ENCODE measurements at places on chromosomes 13 and 19. TPM values are rescaled to one million over a fixed set of nuclear protein-coding genes. Genes with fewer than 3 reads are reported as not detected.

Gene FUT2
- total RNA-seq = 5.0 TPM

DNA sequence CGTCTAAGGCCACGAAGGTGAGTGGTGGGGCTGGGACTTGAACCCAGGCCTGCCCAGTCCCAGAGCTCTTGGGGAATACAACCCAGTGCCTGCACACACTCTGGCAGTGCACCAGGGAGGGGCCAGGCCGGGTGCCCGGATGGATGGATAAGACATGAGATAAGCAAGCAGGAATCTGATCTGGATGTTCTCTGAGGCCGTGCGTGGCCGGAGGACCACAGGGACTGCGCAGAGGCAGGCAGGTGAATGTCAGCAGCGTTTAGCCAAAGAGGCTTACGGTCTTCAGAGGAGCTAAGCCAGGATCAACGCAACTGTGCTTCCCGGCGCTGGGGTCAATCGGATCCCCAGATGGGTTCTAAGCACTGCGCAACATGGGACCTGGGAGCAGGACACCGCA, 1.5 kb downstream of the ZNF787 start:
- peaks cover 13% of the 10 kb centered on the region for H3K4me1 ChIP-seq
- H3K4me3 ChIP-seq = peak overlapping the region; percentile 76
- 0 out of 2 replicates have a peak, but pooled peaks cover 2% of the 10 kb centered on the region for H3K36me3 ChIP-seq
- H3K27me3 ChIP-seq = no peaks in the 10 kb centered on the region

DNA sequence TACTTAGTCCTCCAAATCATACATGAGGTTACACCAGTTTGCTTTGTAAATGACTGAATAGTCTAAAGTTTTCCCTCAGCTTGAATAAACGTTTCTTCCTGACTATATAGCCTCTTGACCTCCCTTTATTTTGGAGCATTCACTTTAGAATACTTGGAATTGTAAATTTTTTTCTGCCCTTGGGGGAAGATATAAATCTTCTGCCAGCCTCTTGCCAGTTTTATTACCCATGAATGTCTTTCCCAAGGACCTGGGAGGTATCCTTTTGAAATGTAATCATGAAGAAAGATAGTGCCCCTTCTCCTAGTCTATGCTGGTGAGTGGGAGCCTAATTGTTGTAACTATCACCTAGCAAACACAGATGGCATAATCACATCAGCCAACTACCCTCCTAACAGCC, 2033.9 kb upstream of the PCDH20 start:
- H3K4me3 ChIP-seq = no peak overlapping the region
- no peaks in the 10 kb centered on the region for H3K4me1 ChIP-seq
- DNase-seq = no peak
- no peaks in the 10 kb centered on the region for H3K27me3 ChIP-seq
- no peaks in the 10 kb centered on the region for H3K36me3 ChIP-seq

GRCh38 chr19:40414542-40415535, 1.7 kb upstream of the PRX start:
- H3K36me3 ChIP-seq = no peaks in the 10 kb centered on the region
- H3K4me3 ChIP-seq = no peak overlapping the region
- H3K27ac ChIP-seq = no peak overlapping the region
- H3K4me1 ChIP-seq = peaks cover 16% of the 10 kb centered on the region

DNA sequence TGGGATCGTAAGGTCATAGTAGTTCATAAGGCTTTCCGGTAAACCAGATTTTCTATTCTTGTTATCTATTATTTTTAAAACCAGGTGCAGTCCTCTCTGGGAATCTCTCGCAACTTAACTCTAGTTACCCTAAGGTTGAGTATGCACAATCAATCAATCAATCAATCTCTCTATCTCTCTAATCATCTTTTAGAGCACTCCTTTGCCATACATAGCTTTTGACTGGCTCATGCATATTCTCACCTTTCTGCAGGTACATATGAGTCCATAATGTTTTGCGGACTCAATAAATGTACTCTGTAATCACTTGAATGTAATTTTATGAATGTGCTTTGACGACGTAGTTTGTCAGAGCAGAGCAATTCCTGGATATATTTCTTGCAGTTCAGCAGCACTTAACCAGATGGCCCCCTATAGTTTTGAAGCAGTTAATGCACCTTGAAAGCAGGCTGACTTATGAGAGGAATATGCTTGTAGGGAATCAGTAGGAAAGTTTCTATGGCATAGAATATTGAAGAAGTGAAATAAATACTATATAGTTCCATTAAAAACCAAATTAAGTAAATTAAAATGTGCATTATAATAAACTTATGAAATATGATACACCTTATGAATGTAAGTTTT, 524.7 kb downstream of the GPC5 start:
- no peaks in the 10 kb centered on the region for H3K36me3 ChIP-seq
- H3K27ac ChIP-seq = no peak overlapping the region
- H3K27me3 ChIP-seq = no peaks in the 10 kb centered on the region
- H3K4me1 ChIP-seq = no peaks in the 10 kb centered on the region

GRCh38 chr13:53201454-53202225, 173.0 kb downstream of the OLFM4 start:
- peaks cover 32% of the 10 kb centered on the region for H3K27me3 ChIP-seq
- H3K4me3 ChIP-seq = peak overlapping the region; percentile 23
- H3K36me3 ChIP-seq = peaks cover 6% of the 10 kb centered on the region
